B cell (primary cell): ENCODE measurements at places on chromosomes 3 and 15.

DNA sequence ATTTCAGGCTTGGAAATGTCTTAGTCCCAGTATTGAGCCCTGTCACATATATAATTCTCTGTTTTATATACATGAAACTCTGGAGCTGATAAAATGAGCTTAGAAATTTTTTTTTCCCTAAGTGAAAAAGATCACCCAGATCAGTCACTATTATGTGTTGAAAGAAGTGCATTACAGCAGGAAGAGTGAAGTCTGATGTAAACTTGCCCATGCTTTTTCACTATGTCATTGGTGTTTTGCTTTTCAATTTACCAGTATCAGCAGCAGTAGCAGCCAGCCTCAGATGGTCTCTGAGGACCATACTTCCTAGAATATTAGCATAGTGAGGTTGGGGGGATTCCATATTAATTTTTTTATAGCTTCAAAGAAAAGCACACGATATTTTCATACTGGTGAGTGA lies 255.6 kb upstream of the KCNH8 start:
- no peaks in the 10 kb centered on the region for H3K27me3 ChIP-seq
- no peak for DNase-seq
- no peak overlapping the region for H3K27ac ChIP-seq

- no peak overlapping the region for H3K27ac ChIP-seq
- H3K4me3 ChIP-seq, result no peak overlapping the region
- no peaks in the 10 kb centered on the region for H3K36me3 ChIP-seq
Measured at GRCh38 chr3:50248387-50248786, 12.4 kb downstream of the GNAI2 start.

DNA sequence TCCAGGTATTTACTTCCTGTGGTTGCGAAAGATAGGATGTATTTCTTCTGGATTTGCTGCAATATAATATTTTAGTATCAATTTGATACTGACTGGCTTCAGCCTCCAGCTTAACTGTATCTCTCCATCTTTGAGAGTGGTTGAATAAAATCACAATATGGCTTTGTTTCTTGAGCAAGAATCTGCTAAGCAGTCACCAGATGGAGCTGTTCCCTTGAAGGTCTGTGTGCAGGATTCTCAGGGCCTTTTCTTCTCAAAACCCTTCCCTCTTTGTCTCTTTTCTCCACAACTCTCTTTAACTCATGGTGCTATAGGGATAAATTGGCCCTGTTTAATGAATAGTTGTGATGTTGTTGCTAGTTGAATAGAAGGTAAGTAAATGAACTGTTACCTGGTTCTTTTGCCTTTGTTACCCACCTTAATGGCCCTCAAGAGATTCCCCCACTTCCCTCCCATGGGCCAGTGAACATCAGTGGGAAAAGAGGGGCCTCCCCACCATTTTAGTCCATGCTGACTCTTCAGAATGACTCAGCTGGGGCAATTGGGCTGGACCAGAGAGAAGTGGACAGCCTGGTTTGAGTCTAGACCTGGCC lies 34.8 kb upstream of the RAB6B start:
- peak; percentile 12 for DNase-seq
- no peak overlapping the region for H3K27ac ChIP-seq
- H3K36me3 ChIP-seq, result no peaks in the 10 kb centered on the region
- peaks cover 14% of the 10 kb centered on the region for H3K4me1 ChIP-seq
- H3K27me3 ChIP-seq, result peaks cover 11% of the 10 kb centered on the region

DNA sequence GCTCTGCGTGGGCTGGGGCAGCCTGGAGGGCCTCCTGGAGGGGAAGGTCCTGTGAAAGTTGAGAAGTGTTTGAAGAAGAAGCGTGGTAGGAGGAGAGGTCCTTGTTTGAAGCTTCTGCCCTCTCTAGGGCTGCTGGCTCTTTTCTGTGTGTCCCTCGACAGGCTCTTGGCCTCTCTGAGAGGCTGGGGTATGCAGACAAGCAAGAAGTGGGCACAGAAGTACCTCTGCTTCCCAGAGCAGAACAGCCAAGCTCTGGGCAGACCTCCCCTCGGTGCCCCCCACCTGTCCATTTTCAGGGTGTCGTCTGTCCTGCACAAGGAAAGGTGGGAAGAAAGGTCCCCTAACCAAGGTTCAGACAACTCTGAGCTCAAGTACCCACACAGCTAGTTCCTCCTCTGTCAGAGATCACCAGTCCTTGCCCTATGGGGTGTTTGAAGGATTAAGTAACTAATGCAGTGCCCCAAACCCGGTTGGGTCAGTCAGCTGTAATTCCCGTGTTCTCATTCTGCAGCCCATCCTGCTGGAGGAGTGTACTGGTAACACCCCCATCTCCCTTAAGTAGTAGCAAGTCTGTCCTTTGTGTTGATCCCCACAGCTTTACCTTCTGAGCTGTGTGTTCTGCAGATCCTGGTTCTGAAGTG lies 6.3 kb downstream of the CSK start:
- peaks cover 98% of the 10 kb centered on the region for H3K4me1 ChIP-seq
- peak overlapping the region; percentile 81 for H3K4me3 ChIP-seq
- peak; percentile 74 for DNase-seq
- no peaks in the 10 kb centered on the region for H3K27me3 ChIP-seq
- H3K36me3 ChIP-seq, result peaks cover 32% of the 10 kb centered on the region

DNA sequence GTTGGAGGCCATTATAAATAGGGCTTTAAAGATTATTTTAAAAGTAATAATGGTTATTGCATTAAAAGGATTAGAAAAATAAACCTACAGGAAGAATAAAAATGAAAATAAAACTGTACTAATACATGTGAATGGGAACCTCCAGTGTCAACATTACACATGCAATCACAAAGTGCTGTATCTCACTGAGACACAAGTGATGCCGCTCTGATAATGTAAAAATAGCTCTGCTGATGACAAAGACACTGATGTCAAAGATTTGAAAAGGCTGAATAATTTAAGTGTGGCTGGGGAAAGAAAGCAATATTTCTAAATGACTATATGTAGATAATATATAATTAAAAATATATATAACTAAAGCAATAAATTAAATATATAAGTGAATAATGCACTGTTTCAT lies 129.1 kb upstream of the RAP2B start:
- no peak for DNase-seq
- H3K4me3 ChIP-seq, result no peak overlapping the region

- no peaks in the 10 kb centered on the region for H3K27me3 ChIP-seq
- no peak for DNase-seq
- H3K4me3 ChIP-seq, result no peak overlapping the region
- no peaks in the 10 kb centered on the region for H3K4me1 ChIP-seq
- no peaks in the 10 kb centered on the region for H3K36me3 ChIP-seq
Measured at GRCh38 chr15:54599386-54599785, 597.4 kb downstream of the RSL24D1 start.

- H3K27ac ChIP-seq, result no peak overlapping the region
- H3K4me1 ChIP-seq, result peaks cover 9% of the 10 kb centered on the region
- DNase-seq, result no peak
- no peaks in the 10 kb centered on the region for H3K27me3 ChIP-seq
Measured at GRCh38 chr3:30331519-30331918, 274.9 kb upstream of the TGFBR2 start.

DNA sequence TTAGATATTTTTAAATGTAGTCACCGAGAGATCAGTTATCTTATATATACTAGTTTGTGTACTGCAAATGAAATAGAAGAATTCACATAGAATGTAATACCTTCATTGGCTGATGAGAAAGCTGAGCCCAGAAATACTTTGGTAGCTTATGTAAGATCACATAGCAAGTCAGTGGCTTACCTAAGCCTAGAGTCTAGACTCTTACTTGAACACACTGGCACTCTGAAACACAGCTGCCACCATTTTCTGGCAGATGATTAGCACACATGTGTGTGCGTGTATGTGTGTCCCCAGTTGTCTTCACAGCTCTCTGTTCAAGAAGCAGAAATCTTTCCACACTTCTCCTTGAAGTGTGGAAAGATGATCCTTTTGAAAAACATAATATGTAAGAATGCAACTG lies 124.3 kb downstream of the NEO1 start:
- no peaks in the 10 kb centered on the region for H3K4me1 ChIP-seq
- no peak overlapping the region for H3K4me3 ChIP-seq
- H3K27me3 ChIP-seq, result no peaks in the 10 kb centered on the region
- no peaks in the 10 kb centered on the region for H3K36me3 ChIP-seq
- H3K27ac ChIP-seq, result no peak overlapping the region

DNA sequence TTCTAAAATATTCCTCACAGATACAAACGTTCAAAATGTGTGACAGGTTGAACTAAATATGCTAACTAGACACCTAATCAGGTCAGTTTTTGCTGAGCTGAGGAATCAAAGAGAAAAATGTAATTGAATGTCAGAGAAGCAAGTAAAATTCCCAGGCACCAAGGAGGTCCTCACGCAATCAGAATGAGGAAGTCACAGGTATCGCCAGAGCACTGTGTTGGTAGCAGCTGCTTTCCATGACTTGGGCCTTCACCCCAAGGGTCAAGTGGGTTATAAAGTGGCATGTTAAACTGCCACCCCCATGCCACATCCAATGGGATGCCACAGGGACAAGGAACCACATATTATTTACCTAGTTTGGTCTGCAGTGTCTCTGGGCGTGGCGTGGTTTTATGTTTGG lies 125.0 kb downstream of the TFG start:
- H3K27ac ChIP-seq, result no peak overlapping the region
- H3K4me1 ChIP-seq, result no peaks in the 10 kb centered on the region
- H3K27me3 ChIP-seq, result no peaks in the 10 kb centered on the region

GRCh38 chr3:185653949-185654757 lies 68.1 kb downstream of the SENP2 start:
- no peak overlapping the region for H3K4me3 ChIP-seq
- no peak for DNase-seq
- no peaks in the 10 kb centered on the region for H3K36me3 ChIP-seq
- no peaks in the 10 kb centered on the region for H3K4me1 ChIP-seq
- no peaks in the 10 kb centered on the region for H3K27me3 ChIP-seq
- H3K27ac ChIP-seq, result no peak overlapping the region

GRCh38 chr3:154034797-154035330 lies 86.3 kb upstream of the ARHGEF26 start:
- no peaks in the 10 kb centered on the region for H3K27me3 ChIP-seq
- no peak overlapping the region for H3K4me3 ChIP-seq
- no peak for DNase-seq
- no peaks in the 10 kb centered on the region for H3K4me1 ChIP-seq

DNA sequence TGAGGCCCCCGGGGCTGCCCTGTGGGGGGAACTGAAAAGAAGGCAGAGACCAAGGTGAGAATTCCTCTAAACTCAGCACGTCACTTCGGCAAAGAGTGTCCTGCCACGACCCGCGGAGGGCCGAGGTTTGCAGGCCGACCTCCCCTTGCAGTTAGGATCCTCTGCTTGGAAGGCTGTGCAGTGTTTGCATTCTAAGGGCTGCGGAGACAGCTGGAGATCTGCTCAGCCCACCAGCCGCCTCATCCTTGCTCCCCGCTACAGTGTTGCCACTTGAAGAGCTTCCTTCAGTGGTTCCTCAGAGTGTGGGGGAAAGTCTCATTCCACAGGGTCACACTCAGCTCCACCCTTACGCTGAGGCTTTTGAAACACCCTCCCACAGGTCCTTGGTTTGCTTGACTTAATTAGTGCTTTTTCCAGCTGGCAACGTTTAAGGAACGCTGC lies 10.8 kb downstream of the SLC51A start:
- no peak overlapping the region for H3K4me3 ChIP-seq
- no peaks in the 10 kb centered on the region for H3K36me3 ChIP-seq
- no peaks in the 10 kb centered on the region for H3K27me3 ChIP-seq
- no peak overlapping the region for H3K27ac ChIP-seq

DNA sequence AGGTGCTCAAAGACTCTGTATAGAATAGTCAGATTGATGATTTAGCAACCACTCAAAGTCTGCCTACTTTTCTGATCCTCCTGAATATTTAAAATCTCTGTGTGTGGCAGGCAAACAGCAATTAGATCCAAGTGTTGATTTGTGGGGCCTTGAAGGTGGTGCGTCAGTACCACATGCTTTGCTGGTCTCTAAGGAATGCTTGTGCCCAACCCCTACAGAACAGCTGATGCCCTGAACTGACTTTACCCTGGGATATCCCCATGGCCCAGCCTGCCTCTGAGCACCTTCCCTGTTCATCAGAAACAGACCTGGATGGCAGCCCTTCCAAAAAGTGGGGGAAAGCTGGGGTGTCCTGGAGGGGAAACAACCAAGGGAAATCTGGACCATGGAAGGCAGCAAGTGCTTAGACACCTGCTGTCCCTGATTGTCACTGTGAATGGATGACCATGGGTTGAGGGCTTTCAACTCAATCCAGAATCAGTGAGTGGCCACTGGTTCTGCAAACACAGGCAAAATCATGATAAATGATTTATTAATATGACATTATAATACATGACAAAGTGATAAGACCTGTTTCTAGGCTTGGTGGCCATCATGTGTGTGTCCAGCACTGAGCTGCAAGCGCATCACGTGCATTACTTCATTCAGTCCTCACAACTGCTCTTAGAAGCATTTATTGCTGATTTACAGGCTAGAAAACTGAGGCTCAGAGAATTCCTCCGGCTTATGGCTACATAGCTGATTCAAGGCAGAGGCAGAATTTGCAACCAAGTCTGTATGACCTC lies 76.1 kb upstream of the TPM1 start:
- H3K36me3 ChIP-seq, result no peaks in the 10 kb centered on the region
- H3K4me1 ChIP-seq, result no peaks in the 10 kb centered on the region

DNA sequence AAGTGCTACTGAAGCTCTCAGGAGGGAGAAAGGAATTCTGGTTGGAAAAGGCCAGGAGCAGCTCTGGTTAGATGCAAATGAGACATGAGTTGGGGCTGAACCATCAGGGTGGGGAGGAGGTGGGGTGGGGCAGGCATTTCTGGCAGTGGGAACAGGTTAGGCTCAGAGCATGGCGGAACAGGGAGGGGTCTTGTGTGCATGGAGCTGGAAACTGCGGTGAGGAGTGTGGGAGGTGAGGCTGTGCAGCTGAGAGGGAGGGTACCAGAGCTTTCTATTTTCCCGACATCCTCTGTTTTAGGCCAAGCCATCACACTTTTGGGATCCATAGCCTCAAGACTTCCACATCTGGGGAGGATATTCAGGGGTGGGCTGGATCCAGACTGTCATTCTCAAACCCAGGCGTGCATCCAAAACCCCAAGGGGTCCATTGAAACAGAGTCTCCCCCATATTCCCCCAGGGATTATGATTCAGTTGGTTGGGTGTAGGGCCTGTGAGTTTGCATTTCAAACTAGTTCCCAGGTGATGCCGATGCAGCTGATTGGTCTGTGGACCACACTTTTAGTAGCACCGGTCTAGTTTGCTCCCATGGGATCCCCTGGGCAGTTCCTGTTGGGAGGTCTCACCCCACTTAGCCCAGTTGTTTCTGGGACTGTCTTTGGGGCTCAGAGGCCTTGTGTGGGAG lies 100.9 kb upstream of the TLE3 start:
- peaks cover 33% of the 10 kb centered on the region for H3K4me1 ChIP-seq
- peaks cover 11% of the 10 kb centered on the region for H3K27me3 ChIP-seq
- no peak overlapping the region for H3K4me3 ChIP-seq
- no peak for DNase-seq

GRCh38 chr15:51126842-51127241 lies 32.1 kb upstream of the TNFAIP8L3 start:
- H3K27me3 ChIP-seq, result no peaks in the 10 kb centered on the region
- DNase-seq, result no peak
- no peak overlapping the region for H3K4me3 ChIP-seq
- no peaks in the 10 kb centered on the region for H3K36me3 ChIP-seq
- H3K27ac ChIP-seq, result no peak overlapping the region
